MM.1S (cell line): ENCODE measurements at places on chromosomes 16 and 17.

DNA sequence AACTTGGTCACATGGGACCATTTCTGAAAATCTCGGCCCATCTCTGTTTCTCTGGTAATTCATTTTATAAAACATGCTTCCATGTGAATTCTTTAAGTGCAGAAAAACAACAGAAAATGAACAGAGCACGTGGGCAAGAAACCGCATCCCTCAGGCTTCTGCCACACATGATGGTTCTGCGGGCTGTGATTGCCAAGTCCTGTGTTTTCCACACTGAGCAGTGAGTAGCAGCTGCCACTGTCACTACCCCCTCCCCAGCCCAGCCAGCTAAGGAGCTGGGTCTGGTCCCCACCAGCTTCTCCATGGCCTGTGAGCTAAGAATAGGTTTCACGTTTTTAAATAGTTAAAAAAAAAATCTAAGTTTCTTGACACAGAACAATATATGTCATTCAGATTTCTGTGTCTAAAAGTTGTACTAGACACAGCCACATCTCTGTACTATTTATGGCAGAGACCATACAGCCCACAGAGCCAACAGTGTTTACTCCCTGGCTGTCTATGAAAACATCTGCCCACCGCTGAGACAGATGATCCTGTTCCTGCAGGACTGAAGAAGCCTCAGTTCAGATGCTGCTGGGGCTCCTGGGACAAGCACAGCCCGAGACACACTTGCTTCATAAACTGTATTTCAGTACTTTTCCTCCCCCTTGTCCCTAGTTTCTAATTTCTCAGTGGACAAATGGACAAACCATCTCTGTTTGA, 41.5 kb downstream of the USP22 start:
- DNase-seq = no peak

DNA sequence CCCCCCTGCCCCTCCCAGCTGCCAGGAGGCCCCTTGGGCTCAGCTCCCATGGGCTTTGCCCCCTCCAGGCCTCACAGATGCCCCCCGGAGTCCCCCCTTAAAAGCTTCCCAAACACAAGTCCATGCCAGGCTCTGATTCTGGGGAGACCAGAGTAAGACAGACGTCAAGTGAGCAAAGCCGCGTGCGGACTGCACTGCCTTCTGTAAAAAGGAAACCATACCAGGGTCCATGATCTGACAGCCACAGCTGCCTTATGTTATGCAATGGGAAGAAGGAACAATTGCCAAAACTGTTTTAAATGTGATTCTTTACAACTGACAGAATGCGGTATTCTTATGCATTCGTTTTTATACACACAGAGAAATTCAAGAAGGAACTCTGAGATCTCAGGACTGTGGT, 17.9 kb upstream of the HEXD start:
- no peak for DNase-seq

DNA sequence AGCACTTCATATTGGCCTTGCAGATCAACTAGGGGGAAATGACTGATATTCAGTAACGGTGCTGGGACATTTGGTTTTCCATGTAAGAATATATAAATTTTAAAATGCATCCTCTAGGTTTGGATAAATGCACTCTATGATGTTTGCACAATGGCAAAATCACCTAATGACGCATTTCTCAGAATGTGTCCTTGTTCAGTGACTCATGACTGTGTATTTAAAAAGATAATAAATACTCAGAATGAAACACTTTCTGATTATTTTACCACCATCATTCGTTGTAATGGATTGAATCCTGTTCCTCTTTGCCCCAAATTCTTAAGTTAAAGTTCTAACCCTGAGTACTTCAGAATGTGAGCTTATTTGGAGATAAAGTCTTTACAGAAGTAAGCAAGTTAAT, 17.2 kb upstream of the ADGRG1 start:
- no peak for DNase-seq

DNA sequence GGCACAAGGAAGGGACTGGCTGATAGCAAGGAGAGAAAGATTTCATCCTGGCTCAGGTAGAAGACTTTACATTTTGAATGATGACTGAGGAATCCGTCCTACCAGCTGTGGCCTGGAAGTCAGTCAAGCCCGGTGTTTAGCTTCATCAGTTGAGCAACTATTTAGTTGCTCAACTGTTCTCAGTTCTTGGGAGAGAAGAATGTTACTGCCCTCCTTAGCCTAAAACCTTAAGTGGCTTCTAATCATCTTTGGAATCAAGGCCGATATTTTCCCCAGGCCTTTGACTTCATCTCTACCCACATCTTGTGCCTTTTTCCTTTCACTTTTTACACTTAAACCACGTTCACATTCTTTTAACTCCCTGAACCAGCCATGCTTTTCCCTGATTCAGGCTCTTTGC, 17.3 kb upstream of the RBL2 start:
- no peak for DNase-seq

DNA sequence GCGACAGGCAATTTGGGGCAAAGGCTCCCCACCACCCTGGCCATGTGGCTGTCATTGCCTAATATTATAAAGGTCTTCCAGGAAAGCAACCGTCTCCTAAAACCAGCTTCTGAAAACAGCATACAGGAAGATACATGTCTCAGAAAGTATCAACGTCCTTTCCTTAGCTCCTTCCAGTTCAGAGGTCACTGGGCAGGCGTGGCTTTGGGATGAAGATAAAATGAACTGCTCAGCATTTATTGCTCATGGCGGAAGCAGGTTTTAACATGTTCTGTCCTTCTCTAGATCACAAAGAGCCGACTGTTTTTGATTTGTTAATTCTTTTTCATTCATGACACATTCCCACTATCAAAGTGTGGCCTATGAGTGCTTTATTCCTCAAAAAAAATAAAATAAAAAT, 8.0 kb downstream of the CFAP20 start:
- no peak for DNase-seq

GRCh38 chr16:64211331-64211730, 910.5 kb downstream of the CDH11 start:
- peak; percentile 32 for DNase-seq

GRCh38 chr17:80844418-80844990, 147.1 kb upstream of the CHMP6 start:
- no peak for DNase-seq

DNA sequence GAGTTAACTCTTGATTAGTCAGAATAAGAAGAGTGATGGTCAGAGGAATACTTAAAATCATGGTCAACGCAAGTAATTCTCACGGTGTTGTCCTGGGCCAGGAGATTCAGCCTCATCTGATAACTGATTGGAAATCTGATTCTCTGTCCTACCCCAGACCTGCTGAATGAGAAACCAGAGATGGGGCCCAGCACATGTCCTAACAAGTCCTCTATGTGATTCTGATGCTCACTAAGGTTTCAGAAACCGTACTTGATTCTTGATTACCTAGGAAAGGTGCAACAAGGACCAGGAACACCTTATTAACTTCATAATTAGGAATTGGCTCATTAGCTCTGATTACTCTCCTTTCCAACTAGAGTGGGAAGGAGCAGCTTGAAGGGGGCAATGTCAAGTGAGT, 44.5 kb downstream of the ANKFY1 start:
- DNase-seq = no peak

DNA sequence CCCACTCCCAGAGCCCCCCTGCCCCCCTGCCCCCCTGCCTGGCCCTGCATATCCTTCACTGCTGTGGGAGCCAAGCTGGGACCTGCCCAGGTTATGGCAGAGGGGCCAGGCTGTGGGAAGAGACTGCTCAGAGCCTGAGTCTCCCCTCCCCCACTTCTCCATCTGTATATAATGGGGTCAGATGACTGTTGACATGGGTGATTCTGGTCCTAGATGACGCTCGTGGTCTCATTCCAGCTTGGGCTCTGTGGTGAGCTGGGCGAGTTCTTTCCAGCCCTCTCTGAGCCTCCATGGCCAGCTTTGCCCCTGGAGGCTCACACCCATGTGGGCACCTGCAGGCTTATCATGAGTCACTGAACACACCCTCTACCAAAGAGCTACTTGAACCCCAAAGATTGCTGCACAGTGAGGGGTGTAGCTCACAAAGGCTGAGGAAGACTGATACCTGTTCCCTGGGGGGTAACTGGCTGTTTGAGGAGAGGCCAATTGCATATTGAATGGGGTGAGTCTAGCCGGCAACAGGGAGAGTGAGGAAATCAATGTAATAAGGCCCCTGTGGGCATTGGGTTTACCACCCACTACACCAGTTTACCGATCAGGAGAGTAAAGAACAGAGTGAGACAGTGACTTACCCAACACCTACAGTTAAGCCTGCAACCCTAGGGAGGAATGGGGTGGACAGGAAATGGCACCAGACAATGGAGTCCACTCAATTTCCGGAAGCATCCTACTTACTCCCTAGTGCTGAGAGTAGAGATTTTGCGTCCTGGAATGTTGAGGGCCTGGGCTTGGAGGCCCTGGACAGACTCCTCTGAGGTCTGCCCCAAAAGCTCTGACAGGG, 4.2 kb upstream of the SREBF1 start:
- DNase-seq = no peak

DNA sequence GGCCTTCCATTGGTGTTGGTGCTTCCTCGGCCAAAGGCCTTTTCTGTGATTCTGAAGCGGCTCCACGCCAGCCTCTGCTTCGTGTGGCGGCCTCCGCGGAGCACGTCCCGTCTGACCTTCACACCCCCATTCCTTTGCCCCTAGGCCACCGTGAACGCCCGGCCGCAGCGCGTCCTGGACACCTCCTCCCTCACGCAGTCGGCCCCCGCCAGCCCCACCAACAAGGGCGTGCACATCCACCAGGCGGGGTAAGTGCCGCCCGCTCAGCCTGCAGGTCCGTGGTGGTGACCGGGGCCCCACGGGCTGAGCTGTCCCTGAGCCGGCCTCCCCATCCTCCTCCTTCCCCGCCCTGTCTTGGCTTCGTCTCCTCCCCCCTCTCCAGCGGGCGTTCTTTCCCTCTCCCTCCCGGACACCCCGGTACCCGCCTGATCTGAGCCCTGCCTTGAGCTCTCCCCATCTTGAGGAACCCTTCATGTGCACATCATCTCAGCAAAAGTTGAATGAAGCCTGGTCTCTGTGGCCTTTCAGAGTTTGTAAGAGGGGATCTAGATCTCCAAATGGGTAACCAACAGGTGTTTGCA, 69.0 kb upstream of the CHMP6 start:
- no peak for DNase-seq

GRCh38 chr17:9575381-9576101, at the start of gene STX8:
Gene STX8 (minus strand): TSS chr17:9575820. CDS start chr17:9575808, 12 bp downstream.
- DNase-seq = peak; percentile 85

DNA sequence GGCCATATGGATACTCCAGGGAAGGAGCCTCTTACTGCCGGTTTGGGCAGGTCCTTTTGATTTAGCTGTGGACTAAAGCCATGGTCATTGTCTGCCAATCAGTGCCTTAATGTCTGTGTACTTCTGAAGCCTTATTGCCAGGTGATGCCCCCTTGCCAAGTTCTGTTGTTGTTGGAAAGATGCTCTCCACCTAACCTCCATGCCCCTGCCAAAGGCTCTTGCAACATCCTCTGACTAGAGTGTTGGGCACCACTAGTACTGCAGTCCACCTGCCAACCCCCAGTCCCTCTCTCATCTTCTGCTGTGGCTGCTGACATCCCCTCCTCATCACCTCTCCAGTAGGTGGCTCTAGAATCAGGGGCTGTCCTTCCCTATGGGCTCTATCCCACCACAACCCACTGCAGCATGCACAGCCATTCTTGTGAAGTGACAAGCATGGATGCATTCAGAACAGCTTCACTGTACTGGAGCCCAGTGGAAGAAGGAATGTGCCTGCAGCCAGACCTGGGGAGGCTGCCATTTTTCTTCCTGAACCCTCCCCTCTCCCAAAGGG, 375.3 kb upstream of the CDH5 start:
- no peak for DNase-seq

DNA sequence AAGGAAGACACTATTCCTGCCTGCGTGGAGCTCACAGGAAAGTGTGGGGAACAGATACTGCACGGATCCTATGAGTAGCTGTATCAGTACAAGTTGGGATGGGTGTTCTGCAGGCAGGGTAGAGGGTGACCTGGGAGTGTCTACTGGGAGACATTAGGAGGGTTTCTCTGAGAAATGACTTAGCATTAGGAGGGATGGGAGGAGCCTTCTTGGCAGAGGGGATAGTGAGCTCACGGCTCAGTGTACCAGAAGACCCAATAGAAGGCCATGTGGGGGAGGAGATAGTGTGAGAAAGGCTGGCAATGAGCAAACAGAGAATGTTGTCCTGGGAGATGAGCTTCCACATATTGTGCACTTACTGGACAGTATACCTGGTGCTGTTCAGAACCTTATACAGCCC, 109.1 kb downstream of the MSI2 start:
- no peak for DNase-seq

GRCh38 chr16:10738231-10739077, 5.2 kb upstream of the NUBP1 start:
- DNase-seq = peak; percentile 82
